Foreskin keratinocyte (primary cell): ENCODE measurements at places on chromosomes 16 and 17. TPM values are rescaled to one million over a fixed set of nuclear protein-coding genes. Genes with fewer than 3 reads are reported as not detected.

DNA sequence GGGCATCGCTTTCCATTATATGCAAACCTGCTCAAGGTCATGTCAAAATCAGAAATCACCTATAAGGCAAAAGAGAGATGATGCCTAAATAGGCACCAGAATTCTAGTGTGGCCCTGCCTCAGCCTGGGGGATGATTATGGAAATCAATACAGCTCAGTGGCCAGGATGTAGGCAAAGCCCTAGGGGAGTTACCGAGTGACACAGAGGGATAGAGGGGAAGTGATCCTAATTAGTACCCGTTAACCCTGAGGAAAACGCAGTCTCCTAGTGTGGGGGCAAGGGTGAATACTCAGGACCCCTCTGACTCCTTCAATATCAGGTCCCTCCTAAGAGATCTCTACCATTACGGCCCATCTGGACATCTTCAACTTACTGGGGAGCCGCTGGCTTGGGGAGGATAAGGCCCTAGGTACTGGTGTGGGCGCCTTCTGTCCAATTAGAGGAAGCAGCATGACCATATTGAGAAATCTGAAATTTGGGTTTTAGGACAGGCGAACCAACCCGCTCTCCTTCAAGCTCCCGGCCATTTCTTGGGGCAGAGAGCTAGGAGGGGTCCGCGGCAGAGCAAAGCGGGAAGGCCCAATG is 725 bp downstream of the NT5C3B start:
- no peak for DNase-seq

DNA sequence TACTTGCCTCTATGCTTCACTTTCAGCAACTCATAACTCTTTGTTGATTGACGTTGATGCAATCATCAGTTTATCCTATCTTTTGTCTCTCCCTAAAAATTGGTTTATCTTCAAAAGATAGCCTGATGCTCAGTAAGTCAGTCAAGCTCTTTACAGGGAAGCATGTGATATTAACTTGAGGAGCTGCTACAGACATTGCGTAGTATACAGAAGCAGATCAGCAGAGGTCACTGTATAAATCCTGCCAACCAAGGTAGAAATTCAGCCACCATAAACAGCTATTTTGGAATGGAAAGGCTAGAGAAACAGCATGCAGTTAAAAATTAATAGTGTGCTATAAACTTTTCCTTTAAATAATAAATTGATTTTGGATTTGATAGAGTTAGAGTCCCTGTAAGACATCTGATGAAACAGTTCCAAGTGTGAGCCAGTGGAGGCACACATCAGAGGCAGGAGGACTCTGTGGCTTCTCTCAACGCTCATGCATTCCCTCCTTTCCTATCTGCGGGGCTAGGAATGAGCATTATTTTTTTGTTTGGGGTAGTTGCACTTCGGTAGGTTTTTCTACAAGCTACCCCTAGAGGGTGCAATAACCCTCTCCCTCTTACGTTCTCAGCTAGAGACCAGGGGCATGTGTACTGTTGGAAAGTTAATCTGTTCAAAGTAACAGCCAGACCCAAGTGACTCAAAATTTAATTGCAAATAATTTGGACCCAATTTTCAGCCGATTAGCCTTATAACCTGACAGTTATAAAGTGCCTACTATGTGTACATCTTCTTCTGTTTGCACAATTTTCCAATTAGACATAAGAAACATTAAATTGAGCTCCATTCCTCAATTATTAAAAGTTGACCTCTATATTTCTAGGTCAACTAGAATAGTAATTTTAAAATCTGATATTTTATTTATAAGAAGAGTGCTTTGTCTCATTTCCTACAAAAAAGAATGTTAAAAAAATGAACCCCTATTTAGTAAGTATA is 647.7 kb upstream of the SOX9 start:
- DNase-seq, result peak; percentile 60

GRCh38 chr17:40329839-40330794 is 21.1 kb downstream of the RARA start:
- no peak for DNase-seq

Gene SCARF1
- polyA plus RNA-seq, result 0.02 and 0.03 TPM in 2 replicates

- DNase-seq, result no peak
Measured at GRCh38 chr16:69311533-69312387, 610 bp downstream of the VPS4A start.

GRCh38 chr16:4245077-4245791 is 3.4 kb upstream of the SRL start:
- no peak for DNase-seq

Gene RAB37
- polyA plus RNA-seq, result not detected in 2 replicates

- no peak for DNase-seq
Measured at GRCh38 chr17:39757931-39758873, 20.5 kb downstream of the GRB7 start.

Gene KIF18B
- polyA plus RNA-seq, result 8.7 and 12.6 TPM in 2 replicates

- DNase-seq, result no peak
Measured at GRCh38 chr17:75111777-75112335, 2.1 kb downstream of the ARMC7 start.

GRCh38 chr17:54967621-54968261 is 713 bp downstream of the COX11 start:
- peak; percentile 29 for DNase-seq

Gene FAM171A2
- polyA plus RNA-seq, result 0.98 and 1.3 TPM in 2 replicates

- DNase-seq, result no peak
Measured at GRCh38 chr17:78986048-78986648, 6.4 kb upstream of the LGALS3BP start.

Gene RAC3
- polyA plus RNA-seq, result 43.9 and 46.1 TPM in 2 replicates

GRCh38 chr17:33500151-33500550 is 207.1 kb upstream of the ASIC2 start:
- no peak for DNase-seq

Gene EME1
- polyA plus RNA-seq, result 8.5 and 9.7 TPM in 2 replicates

- peak; percentile 46 for DNase-seq
Measured at GRCh38 chr16:78122774-78123315, 23.4 kb downstream of the WWOX start.

Gene TMEM132E
- polyA plus RNA-seq, result not detected in 2 replicates
